ENCODE measurements at places on chromosomes 13 and 19. TPM values are rescaled to one million over a fixed set of nuclear protein-coding genes. Genes with fewer than 3 reads are reported as not detected.

DNA sequence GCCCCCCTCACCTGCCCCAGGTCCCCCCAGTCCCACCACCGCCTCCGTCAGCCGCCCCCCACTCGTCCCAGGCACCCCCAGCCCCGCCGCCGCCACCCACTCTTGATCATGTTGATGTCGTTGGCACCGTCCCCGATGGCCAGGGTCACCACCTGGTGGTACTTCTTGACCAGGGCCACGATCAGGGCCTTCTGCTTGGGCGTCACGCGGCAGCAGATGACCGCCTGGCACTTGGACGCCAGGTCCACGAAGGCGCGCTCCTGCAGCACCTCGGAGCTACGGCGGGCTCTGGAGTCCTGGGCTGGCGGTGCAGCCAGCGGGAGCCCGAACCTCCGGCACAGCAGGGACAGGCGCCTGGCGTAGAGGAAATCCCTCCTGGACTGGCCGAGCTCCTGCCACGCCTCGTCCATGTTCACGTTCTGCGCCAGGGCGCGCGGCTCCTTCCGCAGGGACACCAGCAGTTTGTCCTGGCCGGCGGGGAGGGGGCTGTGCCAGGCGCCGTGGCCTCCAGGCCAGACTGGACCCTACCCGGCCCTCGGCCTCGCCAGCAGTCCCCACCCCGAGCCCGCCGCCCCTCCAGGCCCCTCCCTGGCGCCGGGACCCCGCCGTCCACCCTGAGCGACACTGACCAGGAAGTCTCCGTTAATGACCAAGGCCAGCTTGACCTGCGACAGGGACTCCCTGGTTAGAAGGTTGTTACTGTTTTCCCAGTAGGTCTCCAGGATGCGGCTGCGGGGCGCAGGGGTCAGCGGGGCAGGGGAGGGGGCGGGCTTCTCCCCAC lies 22.6 kb downstream of the ATP8B3 start:
- DNase-seq, result no peak

DNA sequence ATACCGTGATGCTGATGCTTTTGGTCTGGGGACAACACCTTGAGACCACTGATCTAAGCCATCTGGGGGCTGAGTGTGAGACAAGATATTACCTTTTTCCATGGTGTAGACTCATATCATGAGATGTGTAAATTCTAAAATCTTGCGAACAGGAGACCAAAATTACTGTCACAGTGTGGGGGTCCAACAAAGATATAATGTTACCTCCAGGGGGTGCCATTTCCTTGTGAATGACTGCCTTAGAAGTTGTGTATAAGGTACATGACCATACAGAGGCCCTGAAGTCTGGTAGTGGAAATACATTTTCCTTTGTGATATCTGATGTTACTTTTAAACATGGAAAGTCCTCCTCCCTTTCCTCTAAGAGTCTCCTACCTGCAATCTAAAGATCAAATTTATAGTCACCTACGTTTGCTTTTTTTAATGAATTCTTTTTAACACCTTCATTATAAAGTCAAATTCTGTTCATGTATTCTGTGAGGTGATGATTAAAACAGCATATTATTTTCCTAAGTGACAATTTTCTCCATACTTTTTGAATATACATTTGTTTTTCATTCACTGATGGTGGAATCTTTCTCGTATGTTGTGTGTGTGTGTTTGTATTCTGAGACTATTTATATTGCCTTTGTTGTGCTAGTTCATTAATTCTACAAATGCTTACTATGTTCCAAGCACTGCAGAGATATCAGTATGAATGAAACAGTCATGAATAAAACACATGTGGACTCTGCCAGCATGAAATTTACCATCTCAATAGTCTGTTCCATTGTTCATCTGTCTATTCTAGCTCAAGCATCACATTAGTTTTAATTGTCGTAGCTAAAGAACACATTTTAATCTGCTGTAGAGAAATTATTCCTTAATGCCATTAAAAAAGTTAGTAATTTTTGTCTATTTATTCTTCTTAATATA lies 113.7 kb downstream of the RFC3 start:
- DNase-seq, result no peak

DNA sequence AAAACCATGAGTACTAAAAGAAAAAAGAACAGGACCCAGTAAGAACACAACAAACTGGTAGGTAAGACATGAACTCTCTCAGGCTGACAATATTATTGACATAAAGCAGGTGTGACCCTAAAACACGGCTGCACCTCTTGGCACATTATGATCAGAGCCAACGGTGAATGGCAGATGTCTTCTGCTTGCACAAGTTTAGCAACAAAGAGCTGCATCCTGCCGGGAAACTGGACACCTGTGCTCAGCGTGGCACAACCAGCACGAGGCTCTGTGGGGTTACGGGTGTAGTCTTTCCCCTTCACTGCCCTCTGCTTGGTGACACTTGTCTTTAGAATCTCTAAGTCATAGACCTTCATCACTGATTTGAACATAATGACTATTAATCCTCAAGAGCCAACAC lies 97.9 kb downstream of the DOCK9 start:
- no peak for DNase-seq

GRCh38 chr13:98575904-98576199 lies 1.1 kb downstream of the STK24 start:
- DNase-seq, result no peak

DNA sequence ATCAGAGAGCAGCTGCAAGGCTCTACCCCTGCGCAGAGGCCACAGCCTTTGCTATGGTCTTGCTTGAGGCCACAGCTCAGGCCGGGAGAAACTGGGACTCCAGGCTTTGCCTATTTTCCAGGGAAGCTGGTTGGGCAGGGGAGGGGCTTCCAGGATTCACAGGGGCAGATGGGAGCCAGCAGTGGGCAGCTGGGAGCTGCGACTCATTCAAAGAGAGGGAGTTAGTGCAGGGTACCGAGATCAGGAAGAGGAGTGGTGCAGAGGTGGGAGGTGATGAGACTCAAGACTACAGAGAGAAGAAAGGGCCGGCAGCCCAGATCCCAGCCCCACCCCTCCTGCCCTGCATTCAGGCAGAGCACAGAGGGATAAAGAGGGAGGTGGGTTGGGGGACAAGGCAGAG lies 12.1 kb downstream of the ADGRE5 start:
- DNase-seq, result no peak

- no peak for DNase-seq
Measured at GRCh38 chr19:32649751-32650150, 25.2 kb downstream of the ANKRD27 start.

DNA sequence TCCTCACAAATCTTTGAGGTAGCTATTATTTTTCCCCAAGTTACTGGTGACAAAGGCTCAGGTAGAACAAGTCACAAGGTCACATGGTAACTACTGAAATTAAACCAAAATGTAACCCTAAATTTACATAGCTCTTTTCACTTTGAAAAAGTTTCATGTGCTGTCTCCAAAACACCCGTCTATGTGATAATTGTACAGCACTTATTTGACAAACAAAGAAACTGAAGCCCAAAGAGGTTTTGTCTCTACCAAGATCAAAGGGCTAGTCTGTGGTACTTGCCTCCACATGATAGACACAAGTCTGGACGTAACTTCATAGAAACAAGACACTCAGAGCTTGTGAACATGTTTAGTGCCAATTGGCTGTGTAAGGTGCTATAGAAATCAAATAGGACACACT lies 108.3 kb downstream of the SACS start:
- DNase-seq, result no peak

- DNase-seq, result no peak
Measured at GRCh38 chr13:43238341-43239083, 215.1 kb downstream of the DNAJC15 start.

DNA sequence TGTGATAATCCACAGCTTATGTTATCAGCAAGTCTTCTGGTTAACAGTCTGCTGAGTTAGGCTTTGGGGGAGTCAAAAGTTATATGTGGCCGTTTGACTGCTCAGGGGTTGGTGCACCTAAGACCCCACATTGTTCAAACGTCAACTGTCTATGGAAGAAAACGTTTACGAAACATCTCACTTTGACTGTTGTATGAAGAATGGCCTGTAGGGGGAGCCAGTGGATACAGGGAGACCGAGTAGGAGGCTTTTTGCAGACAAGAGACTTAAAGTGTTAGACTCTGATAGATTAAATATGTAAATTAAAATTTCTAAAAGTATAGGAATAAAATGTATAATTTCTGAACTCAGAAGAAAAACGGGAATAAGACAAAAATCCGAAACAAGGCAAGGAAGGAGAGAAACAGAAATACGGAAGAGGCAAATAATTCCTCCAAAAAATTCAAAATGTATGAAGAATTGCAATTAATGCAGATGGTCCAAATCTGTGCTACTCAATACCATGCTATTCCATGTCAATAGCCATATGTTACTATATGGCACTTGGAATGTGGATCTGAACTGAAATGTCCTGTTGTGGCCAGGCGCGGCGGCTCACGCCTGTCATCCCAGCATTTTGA lies 37.8 kb downstream of the TNFSF14 start:
- DNase-seq, result peak; percentile 49

- DNase-seq, result no peak
Measured at GRCh38 chr19:16936901-16937300, 48.1 kb downstream of the F2RL3 start.

GRCh38 chr13:46726347-46726746 lies 70.6 kb downstream of the ESD start:
- DNase-seq, result no peak

- no peak for DNase-seq
Measured at GRCh38 chr13:48962281-48962680, 13.4 kb upstream of the FNDC3A start.

- DNase-seq, result no peak
Measured at GRCh38 chr19:48186015-48186414, 15.5 kb downstream of the ZSWIM9 start.

- DNase-seq, result no peak
Measured at GRCh38 chr19:45172611-45173208, 5.3 kb downstream of the TRAPPC6A start.

DNA sequence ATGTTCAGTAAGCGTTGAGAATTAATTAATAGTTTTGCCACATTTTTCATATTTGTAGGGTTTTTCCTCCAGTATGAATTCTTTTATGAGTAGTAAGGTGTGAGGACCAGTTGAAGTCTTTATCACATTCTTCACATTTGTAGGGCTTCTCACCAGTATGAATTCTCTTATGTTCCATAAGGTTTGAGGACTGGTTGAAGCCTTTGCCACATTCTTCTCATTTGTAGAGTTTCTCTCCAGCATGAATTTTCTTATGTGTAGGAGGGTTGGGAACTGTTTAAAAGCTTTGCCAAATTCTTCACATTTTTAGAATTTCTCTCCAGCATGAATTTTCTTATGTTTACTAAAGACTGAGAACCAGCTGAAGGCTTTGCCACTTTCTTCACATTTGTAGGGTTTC lies 40.3 kb downstream of the ZNF208 start:
- no peak for DNase-seq

DNA sequence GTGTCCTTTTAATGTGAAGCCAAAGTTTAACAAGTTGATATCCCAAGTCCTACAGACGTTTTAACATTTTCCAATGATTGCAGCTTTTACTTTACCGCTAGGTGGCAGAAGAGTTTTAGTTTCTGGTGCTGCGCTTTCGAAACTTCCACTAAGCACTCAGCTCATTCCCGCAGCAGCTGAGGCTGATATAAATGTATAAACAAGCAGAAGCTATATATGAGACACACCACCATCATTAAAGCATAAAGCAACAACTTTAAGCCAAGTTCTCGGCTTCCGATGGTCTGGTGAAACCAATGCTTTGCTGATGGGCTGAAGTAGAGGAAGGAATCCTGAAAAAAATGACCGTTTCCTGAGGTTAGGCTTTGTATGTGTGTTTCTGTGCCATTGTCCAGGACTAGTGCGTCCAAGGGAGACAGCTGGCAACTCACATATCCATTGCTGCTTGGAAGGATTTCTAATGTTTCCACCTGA lies 753.9 kb downstream of the OLFM4 start:
- no peak for DNase-seq

- no peak for DNase-seq
Measured at GRCh38 chr13:20699715-20700114, 3.8 kb upstream of the IL17D start.

Gene CPB2
- total RNA-seq, result not detected

Gene ATP1A3
- total RNA-seq, result 2.2 TPM

Gene CEACAM8
- not detected for total RNA-seq

Gene ZNF763
- 1.5 TPM for total RNA-seq

Gene ZIK1
- 2.9 TPM for total RNA-seq

Gene ZNF135
- 0.57 TPM for total RNA-seq

Data from T-helper 17 cell (primary cell).